ENCODE measurements at places on chromosomes 2 and 18.

DNA sequence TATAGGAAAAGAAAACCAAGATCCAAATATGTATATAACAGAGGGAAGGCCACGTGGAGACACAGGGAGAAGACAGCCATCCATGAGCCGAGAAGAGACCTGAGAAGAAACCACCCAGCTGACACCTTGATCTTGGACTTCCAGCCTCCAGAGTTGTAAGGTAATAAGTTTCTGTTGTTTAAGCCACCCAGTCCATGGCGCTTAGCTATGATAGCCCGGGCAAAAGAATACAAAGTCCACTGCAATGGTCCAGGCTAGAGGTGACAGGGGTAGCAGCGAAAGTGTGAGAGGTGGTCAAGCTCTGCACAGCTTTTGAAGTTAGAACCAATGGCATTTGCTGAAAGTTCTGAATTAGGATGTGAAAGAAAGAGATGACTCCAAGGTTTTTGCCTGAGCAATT, 2.8 kb downstream of the MYOM1 start:
- DNase-seq, result no peak

- DNase-seq, result no peak
Observed at GRCh38 chr2:46488389-46488788, 9.0 kb downstream of the TMEM247 start.

DNA sequence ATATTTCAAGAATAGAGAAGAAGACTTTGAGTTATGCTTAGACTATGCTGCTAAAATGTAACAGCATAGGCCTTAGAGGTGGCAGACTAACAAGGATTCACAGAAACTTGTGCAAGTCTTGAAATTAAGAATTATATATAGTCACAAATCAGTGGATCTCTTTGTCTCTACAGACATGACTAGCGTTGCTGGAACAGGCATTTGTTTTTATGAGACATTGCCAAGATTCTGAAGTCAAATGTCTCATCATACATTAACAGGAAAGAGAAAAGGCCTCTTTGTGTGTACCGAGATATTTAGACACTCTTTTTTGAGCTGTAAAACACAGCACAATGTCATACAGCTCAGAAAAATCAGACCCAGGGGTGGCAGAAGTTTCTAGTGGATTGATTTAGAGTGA, 207.1 kb downstream of the TMX3 start:
- DNase-seq, result no peak

GRCh38 chr2:219277703-219278654, 1.2 kb upstream of the DNAJB2 start:
- peak; percentile 79 for DNase-seq

GRCh38 chr18:48162956-48163737, 232.7 kb upstream of the SMAD2 start:
- DNase-seq, result no peak

DNA sequence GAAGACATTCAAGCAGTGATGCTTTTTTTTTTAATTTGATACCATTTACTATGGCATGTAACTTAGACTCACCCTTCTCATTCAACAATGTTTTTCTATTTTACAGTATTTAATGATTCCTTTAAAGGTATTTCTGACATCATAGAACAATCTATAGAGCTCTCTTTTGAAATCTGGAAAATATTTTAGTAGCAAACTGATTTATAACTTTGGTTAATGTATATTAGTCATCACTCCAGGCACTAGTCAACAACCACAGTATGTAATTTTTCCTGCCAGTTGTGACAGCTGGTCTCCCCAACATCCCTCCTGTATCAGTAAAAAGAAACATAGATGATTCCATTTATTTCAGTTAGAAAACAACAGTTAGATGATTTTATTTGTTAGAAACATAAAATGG, 122.9 kb downstream of the LCLAT1 start:
- no peak for DNase-seq

DNA sequence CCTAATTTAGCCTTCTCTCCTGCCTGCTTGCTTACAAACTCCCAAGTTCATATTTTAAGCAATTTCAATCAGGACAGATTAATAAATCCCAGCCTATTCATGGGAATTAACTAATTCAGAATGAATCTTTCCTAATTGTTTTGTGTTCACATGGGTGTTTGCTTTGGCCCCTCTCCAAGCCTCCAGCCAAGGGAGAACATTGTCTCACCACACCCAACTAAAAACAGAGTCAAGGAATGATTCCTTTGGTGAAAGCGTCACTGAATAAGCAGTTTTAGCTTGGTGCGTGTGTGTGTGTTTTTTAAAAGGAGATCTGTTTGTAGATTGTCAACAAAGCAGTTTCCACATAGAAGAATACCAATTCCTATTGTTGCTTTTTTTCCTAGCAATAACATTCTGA, 43.0 kb upstream of the DSG1 start:
- DNase-seq, result no peak

DNA sequence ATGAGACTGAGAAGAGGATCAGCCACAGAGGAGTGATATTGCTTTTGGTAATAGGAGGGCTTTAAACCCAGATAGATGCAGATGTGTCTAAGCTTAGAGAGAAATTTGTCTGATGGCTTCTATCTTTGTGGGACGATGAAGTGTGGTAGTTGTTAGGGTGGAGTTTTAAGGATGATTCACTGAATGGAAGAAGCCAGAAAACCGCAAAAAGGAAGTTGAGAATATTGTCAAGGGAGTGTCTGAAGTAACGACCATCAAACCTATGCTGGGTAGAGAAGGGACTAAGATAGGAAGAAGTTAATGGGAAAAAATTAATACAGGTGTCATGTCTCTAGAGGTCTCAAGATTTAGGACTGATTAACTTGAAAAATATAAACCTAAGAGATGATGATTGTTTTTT, 195.6 kb upstream of the MC4R start:
- DNase-seq, result no peak

DNA sequence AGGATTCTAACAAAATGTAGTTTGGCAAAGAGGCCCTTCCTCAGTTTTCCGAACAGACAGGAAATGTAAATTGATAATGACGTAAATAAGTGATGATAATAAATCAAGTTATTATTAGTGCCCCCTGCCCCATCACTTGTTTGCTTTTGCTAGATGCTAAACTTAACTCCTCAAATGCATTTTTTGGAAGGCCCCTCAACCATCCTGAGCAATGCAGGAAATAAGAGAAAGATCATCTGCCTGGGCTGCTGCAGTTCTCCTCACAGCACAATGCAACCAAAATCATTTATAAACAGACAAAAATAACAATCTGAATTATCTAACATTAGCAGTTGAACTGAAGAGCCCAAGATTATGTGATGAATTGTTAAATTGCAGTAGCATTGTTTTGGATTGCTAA, 62.6 kb upstream of the PSMD14 start:
- no peak for DNase-seq

GRCh38 chr2:10137053-10137843, 14.7 kb downstream of the RRM2 start:
- peak; percentile 29 for DNase-seq

DNA sequence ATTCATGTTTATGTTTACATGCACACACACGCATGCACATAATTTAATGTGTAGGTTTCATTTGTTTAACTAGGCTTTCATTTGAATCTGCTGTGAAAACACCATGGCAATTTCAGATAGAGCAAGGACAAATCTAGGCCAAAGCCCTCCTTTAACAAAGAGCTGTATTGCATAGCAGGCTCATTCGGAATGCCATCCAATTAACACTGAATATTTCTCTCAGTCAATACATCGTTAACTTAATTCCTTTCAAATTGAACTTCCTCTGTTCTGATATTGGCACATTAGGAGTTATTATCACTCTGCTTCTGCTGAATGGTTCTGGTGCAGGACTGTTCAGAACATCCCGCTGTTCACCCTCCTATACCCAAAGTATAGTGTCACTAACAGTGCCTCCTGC, 435.1 kb upstream of the CDH20 start:
- DNase-seq, result no peak

- no peak for DNase-seq
Observed at GRCh38 chr2:103616891-103617290, 855.1 kb downstream of the TMEM182 start.

DNA sequence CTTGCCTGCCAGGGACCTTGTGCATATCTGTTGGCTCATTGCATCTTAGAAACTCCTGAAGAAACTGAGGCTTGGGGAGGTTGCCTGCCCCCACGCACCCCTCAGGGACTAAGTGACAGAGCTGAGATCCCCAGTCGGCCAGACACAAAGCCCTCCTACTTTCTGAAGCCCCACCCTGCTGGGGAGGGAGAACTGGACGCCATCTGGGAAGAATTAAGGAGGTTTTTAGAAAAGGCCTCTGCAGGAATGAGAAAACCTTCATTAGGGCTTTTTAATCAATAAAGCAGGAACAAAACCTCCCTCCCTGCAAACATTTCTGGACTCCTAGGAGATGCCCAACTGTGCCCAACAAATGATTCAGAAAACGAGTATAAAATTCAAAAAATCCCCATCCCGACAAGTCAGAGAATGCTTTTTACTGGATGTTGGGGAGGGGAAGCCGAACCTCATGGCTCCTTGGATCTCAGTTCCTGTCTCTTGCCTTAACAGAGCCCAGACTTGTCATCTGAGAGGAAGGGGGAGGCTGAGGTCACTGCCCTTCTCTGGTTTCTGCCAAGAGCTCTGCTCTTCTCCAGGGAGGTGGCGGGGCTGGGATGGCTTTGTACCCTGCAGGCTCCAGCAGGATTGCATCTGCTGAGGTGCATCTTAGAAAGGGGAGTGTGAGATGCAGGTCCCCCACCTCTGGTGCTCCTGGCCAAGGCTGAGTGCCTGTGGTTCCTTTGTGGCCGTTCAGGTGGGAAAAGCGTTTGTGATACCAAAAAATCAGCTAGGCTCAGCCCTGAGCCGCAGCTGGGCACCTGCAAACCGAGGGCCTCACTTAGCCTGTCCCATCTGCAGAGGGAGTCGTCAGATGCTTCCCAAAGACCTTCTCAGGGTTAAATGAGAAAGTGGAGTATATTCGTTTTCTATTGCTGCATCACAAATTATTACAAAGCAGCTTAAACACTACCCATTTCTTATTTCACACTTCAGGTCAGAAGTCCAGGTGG, 142.4 kb downstream of the ZFP36L2 start:
- DNase-seq, result no peak

- DNase-seq, result no peak
Observed at GRCh38 chr2:71129114-71129901, 721 bp downstream of the MCEE start.

DNA sequence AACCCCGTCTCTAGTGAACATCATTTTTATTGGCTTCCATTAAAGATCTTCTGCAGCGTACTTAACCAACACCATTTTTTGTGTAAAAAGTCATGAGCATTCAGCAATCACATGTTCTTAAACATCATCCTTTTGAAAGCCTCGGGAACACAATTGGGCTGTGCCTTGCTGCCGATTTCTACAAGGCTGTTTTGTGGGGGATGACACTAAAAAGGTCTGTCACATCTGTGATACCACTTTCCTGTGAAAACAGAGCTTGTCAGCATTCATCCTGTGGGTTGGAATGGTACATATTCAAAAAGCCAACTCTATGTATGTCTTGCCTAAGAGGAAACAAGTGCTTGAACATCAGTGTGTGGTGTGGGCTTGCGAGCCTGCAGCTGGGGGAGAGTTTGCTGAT, 49.1 kb upstream of the MAPRE3 start:
- DNase-seq, result no peak

- DNase-seq, result peak; percentile 27
Observed at GRCh38 chr18:63067939-63068338, 251.6 kb downstream of the BCL2 start.

- DNase-seq, result no peak
Observed at GRCh38 chr2:9391961-9392720, 31.2 kb downstream of the ITGB1BP1 start.

All from activated CD4-positive, alpha-beta T cell treated with anti-CD3 and anti-CD28 coated beads, Interleukin-10, Interleukin-2, amounts not matched to agents 100 ng/mL and 50 ng/mL, durations not matched to agents 16 hours and 8 hours (primary cell).